Foreskin melanocyte (primary cell): ENCODE measurements at places on chromosomes 2 and 18.

DNA sequence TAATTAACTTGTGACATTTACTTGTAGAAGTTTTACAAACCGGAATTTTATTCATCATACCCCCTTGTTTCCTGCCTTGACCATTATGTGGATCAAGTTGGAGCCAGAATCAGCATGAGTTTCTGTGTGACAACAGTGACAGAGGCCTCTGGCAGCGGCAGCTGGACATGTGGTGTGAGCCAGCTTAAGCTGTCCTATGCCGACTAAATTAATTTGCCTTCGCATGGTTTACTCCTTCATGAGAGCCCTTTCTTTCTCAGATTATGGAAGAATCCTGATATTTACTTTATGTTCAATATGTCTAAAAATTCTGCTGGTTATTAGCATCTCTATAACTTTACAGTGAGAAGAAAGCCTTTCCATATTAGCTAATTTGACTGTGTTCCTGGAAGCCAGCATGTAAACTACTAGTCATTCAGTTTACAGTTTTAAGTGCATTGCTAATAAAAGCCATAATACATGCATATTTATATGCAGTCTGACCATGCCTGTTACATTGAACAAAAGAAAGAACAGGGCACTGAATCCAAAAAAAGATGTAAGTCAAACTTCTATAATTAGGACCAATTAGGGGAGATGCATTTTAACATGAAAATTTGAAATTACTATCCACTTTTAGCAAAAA is 495.8 kb upstream of the ACVR2A start:
- no peak for DNase-seq

GRCh38 chr2:100395532-100396350 is 21.7 kb downstream of the CHST10 start:
- no peak for DNase-seq

GRCh38 chr2:96831679-96832078 is 12.1 kb downstream of the ANKRD23 start:
- DNase-seq = no peak

DNA sequence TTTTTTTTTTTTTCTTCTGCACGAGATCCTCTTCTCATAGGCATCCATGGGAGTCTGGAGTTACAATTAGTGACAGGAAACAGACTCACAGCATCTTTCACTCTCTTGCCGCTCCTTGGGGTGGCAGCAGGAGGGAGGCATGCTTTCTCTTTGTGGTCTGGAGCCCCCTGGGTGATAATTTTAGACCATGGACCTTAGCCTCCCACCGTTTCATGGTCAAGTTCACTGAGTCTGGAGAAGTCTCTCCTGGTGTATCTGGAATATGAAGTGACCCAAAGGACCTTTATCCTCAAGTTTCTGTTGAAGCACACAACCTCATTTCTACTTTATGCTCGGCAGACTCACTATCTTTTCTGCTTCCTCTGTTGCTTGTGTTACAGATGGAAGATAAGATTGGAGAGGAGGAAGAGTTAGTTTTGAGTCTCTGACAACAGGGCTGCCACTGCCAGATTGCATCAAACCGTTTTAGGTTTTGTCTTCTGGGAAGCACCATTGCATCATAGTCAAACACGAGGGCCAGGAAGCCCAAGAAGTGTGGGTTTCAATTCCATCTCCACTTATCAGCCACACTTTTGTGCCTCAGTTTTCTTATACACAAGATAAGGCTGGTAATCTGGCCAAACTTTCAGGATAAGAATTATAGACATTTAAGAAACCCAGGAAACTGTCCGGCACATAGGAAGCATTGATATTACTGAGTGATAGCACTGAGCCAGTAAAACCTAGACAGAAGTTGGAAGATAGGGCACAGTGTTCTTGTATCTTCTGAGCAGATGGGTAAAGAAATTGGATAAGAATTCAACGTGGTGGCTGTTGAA is 62.3 kb downstream of the ADCYAP1 start:
- no peak for DNase-seq

DNA sequence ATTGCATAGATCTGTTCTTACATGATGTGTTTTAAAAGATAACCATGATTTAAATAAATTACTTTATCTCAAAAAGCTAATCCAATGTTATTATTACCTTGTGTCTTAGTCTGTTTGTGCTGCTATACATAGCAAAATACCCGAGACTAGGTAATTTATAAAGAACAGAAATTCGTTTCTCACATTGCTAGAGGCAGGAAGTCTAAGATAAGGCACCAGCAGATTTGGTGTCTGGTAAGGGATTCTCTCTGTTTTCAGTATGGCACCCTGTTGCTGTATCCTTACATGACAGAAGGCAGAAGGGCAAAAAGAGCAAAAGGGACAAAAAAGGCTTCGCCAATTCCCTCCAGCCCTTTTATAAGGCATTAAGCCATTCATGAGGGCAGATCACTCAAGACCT is 533.9 kb downstream of the PARD3B start:
- DNase-seq = no peak

DNA sequence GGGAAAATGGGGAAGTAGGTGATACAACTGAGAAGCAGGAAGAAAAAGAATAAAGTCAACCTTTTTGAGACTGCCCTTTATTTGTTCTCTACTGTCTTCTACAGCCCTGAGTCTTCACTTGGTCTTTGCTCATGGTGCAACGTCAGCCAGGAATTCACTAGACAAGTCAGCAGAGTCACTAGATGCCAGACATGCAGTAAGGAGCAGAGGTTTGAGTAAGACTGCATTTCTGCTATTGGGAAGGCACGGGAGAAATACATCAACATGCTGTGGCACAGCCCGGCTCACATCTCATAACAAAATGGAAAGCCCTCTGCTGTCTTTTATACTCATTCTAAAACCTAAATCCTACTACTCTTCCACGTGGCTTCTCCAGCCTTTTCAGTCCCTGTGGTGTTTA is 67.1 kb downstream of the PRELID3A start:
- no peak for DNase-seq

DNA sequence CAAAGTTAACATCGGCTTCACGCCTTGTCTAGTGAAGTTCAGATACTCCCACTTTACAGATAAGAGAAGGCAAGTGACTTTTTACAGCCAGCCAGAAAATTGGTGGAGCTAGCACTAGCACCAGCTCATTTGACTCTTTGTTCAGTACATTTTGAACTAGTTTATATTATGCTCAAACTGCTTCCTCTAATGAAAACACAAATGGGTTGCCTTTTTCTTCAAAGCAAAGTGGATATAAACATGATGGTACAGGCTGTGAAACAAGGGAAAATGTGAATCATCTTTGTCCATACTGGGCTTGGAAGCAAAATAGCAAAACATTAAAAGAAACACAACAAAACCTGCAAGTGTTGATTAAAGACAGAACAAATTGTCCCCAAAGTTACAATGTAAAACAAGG is 99.6 kb upstream of the LHCGR start:
- no peak for DNase-seq
